ENCODE measurements at places on chromosomes 6 and 20.
A peak's percentile ranks its signal among the peaks of the same experiment; 100 is the strongest.

- peak within 1 kb of the TSS; percentile 29 for H3K4me3 ChIP-seq
- H3K27ac ChIP-seq = no peak within 1 kb of the TSS
- no peaks in the 10 kb centered on the region for H3K27me3 ChIP-seq
- no peaks in the 10 kb centered on the region for H3K36me3 ChIP-seq
- no peak for DNase-seq
- peaks cover 4% of the 10 kb centered on the region for H3K4me1 ChIP-seq
Measured at GRCh38 chr6:146598772-146599405, at the start of gene ADGB. Gene ADGB (plus strand): TSS chr6:146598972. CDS start chr6:146599041, 69 bp downstream.

- H3K4me3 ChIP-seq = no peak overlapping the region
- H3K27me3 ChIP-seq = no peaks in the 10 kb centered on the region
- peaks cover 8% of the 10 kb centered on the region for H3K4me1 ChIP-seq
- DNase-seq = no peak
Measured at GRCh38 chr20:47133809-47134456, 222.6 kb downstream of the ZMYND8 start.

DNA sequence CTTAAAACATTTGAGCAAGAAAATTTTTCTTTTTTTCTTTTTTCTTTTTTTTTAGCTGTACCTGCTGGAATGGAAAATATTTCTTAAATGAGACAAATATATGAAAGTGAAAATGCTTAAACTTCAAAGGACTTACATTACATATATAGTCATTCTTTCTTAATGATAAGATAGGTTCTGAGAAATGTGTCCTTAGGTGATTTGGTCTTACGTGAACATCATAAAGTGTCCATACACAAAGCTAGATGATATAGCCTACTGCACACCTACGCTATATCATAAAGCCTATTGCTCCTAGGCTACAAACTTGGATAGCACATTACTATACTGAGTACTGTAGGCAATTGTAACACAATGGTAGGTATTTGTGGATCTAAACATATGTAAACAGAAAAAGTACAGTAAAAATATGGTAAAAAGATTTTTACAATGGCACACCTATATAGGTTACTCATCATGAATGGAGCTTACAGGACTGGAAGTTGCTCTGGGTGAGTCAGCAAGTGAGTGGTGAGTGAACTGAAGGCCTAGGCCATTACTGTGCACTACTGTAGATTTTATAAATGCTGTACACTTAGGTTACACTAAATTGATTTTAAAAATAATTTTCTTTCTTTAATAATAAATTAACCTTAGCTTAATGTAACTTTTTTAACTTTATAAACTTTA, 54.6 kb downstream of the RPP21 start:
- H3K4me1 ChIP-seq = no peaks in the 10 kb centered on the region
- no peak overlapping the region for H3K4me3 ChIP-seq
- H3K36me3 ChIP-seq = no peaks in the 10 kb centered on the region
- H3K27ac ChIP-seq = no peak overlapping the region
- DNase-seq = no peak

GRCh38 chr6:37366910-37367309, 13.1 kb downstream of the RNF8 start:
- H3K4me1 ChIP-seq = no peaks in the 10 kb centered on the region
- no peaks in the 10 kb centered on the region for H3K27me3 ChIP-seq

GRCh38 chr20:1002682-1003561, 811 bp upstream of the RSPO4 start:
- H3K4me1 ChIP-seq = no peaks in the 10 kb centered on the region
- no peaks in the 10 kb centered on the region for H3K27me3 ChIP-seq
- H3K36me3 ChIP-seq = no peaks in the 10 kb centered on the region
- no peak overlapping the region for H3K27ac ChIP-seq

DNA sequence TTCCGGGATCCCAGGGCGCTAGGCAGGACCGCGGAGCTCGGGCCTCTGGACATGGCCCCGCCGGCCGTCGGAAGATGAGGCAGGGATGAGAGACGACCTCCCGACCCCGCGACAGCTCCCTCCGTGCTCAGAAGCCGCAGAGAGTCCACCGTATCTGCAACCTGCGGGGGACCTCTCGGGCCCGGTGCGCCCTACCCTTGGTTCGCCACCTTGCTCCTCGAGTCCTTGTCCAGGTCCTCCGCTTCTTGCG, 301 bp downstream of the PPP1R3D start:
- H3K27ac ChIP-seq = peak overlapping the region; percentile 88
- H3K27me3 ChIP-seq = no peaks in the 10 kb centered on the region
- H3K4me1 ChIP-seq = peaks cover 48% of the 10 kb centered on the region
- peak overlapping the region; percentile 52 for H3K4me3 ChIP-seq
- peaks cover 19% of the 10 kb centered on the region for H3K36me3 ChIP-seq
- DNase-seq = no peak

GRCh38 chr20:16005915-16006493, 567.2 kb downstream of the KIF16B start:
- no peak overlapping the region for H3K4me3 ChIP-seq
- DNase-seq = no peak
- no peaks in the 10 kb centered on the region for H3K27me3 ChIP-seq
- H3K4me1 ChIP-seq = no peaks in the 10 kb centered on the region
- H3K27ac ChIP-seq = no peak overlapping the region

GRCh38 chr6:21628160-21628559, 34.6 kb downstream of the SOX4 start:
- H3K4me1 ChIP-seq = no peaks in the 10 kb centered on the region
- H3K27me3 ChIP-seq = no peaks in the 10 kb centered on the region
- H3K4me3 ChIP-seq = no peak overlapping the region

DNA sequence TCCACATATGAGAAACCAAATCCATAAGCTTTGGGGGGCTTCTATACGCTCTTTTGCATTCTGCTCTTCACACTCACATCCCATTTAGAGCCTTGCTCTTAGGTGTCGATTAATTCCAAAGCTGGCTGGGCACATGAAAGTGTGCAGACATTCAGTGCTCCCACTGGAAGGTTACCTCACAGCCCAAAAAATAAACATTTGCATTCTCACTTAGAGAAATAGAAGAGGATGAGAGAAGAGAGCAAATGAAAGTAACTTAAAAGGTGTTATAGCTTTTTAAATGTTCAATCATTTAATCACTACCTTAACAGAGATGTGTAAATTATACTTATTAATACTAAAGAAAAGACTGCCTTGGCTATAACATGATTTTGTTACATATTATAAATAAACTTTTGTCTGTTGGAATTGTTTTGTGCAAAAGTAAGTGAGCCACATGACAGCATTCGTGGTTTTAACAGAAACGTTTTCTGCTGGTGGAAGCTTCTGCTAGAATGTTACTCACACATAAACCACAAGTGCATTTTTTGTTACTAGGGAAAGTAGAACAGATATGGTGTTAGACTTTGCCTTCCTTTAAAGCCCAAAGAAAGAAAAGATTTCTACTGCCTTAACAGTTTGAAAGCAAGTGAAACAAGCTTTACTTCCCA, 116.7 kb downstream of the SIM1 start:
- H3K4me1 ChIP-seq = no peaks in the 10 kb centered on the region
- H3K4me3 ChIP-seq = no peak overlapping the region
- no peaks in the 10 kb centered on the region for H3K36me3 ChIP-seq
- H3K27me3 ChIP-seq = no peaks in the 10 kb centered on the region
- no peak for DNase-seq
- H3K27ac ChIP-seq = no peak overlapping the region

DNA sequence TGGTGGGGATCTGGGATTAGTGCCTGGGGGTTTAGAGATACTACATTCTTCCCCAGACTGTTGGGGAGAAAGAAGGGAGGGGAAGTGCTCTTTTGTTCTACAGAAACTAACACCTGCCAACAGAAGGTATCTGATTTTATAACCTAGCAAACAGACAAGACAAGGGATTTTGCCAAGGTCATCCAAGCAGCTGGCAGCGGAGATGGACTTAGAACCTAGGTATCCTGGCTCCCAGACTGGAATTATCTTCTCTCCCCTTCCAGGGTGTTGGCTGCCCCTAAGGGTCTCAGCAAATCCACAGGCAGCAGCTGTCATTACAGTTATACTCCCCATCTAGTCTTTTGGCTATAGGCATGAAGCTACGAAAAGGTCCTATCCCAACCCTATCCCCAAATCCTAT, 8.4 kb downstream of the SDC4 start:
- peaks cover 8% of the 10 kb centered on the region for H3K36me3 ChIP-seq
- H3K4me1 ChIP-seq = peaks cover 82% of the 10 kb centered on the region
- peak overlapping the region; percentile 91 for H3K27ac ChIP-seq

GRCh38 chr6:40988634-40989033, 50.4 kb downstream of the UNC5CL start:
- H3K4me3 ChIP-seq = no peak overlapping the region
- no peak for DNase-seq
- H3K27me3 ChIP-seq = no peaks in the 10 kb centered on the region
- no peak overlapping the region for H3K27ac ChIP-seq
- no peaks in the 10 kb centered on the region for H3K4me1 ChIP-seq
- H3K36me3 ChIP-seq = no peaks in the 10 kb centered on the region

DNA sequence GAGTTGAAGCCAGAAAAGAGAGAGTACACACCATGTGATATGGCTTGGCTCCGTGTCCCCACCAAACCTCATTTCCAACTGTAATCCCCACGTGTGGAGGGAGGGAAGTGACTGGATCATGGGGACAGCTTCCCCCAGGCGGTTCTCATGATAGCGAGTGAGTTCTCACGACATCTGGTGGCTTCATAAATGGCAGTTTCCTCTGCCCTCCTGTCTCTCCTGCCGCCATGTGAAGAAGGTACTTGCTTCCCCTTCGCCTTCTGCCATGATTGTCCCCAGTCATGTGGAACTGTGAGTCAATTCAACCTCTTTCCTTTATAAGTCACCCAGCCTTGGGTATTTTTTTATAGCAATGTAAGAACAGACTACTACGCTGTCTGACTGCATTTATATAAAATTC, 40.3 kb downstream of the TAF4 start:
- H3K36me3 ChIP-seq = no peaks in the 10 kb centered on the region
- H3K27ac ChIP-seq = no peak overlapping the region
- H3K4me1 ChIP-seq = peaks cover 42% of the 10 kb centered on the region
- no peak for DNase-seq

GRCh38 chr6:64249115-64249514, 613.5 kb downstream of the PHF3 start:
- no peaks in the 10 kb centered on the region for H3K4me1 ChIP-seq
- no peak overlapping the region for H3K27ac ChIP-seq
- DNase-seq = no peak
- no peak overlapping the region for H3K4me3 ChIP-seq
- no peaks in the 10 kb centered on the region for H3K27me3 ChIP-seq
- H3K36me3 ChIP-seq = no peaks in the 10 kb centered on the region

DNA sequence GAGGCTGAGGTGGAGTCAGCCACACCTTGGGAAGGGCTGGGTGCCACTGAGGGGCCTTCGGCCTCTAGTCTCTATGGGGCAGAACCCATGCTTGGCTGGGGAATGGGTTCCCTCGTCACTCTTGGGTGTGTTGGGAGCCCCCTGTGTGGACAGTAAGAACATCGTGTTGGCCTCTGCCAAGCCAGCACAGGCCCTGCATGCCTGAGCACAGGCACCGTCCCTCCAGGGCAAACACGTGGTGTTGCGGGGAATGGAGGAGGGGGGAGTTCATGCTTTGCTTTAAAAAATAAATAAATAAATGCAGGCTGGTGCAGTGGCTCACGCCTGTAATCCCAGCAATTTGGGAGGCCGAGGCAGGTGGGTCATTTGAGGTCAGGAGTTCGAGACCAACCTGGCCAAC, 63.0 kb downstream of the EZR start:
- H3K36me3 ChIP-seq = no peaks in the 10 kb centered on the region
- no peak overlapping the region for H3K4me3 ChIP-seq
- DNase-seq = no peak
- no peak overlapping the region for H3K27ac ChIP-seq
- H3K27me3 ChIP-seq = no peaks in the 10 kb centered on the region
- H3K4me1 ChIP-seq = no peaks in the 10 kb centered on the region

GRCh38 chr6:24709014-24709711, 9.8 kb downstream of the C6orf62 start:
- H3K36me3 ChIP-seq = peaks cover 97% of the 10 kb centered on the region
- peaks cover 23% of the 10 kb centered on the region for H3K4me1 ChIP-seq
- H3K4me3 ChIP-seq = no peak overlapping the region
- H3K27me3 ChIP-seq = no peaks in the 10 kb centered on the region
- DNase-seq = no peak

DNA sequence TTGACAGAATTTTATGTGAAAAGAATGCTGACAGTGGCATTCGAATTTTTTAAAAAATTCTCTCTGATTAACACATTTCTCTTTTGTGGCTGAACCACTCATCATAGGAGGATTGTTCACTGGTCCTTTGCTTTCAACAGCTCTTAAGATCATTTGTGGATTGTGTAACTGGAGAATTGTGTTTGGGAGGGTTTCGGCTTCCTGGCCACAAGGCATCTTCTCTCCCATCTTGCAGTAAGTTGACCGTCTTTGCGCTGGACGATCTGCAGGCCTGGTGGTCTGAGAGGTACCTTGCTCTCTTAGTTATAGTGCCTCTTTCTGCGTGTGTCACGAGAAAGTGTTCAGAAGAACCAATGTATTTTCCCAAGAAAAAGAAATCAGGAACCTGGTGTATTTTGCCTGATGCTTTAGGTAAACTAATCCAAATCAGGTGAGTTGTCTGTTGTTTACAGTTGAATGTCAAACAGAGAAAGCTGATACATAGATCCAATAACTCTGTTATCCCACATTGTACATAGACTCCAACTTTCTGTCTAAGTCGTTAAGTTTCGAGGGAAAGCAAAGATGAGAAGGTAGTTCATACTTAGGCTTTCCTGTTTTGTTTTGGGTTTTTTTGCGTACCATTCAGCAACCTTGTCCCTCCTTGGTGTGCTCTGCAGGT, 14.8 kb upstream of the EXOC2 start:
- H3K36me3 ChIP-seq = no peaks in the 10 kb centered on the region
- H3K4me3 ChIP-seq = no peak overlapping the region
- no peak for DNase-seq
- no peaks in the 10 kb centered on the region for H3K27me3 ChIP-seq

- H3K36me3 ChIP-seq = peaks cover 17% of the 10 kb centered on the region
- H3K27me3 ChIP-seq = no peaks in the 10 kb centered on the region
- H3K27ac ChIP-seq = peak overlapping the region; percentile 97
- peaks cover 38% of the 10 kb centered on the region for H3K4me1 ChIP-seq
Measured at GRCh38 chr6:33787954-33788693, 806 bp downstream of the LEMD2 start.

DNA sequence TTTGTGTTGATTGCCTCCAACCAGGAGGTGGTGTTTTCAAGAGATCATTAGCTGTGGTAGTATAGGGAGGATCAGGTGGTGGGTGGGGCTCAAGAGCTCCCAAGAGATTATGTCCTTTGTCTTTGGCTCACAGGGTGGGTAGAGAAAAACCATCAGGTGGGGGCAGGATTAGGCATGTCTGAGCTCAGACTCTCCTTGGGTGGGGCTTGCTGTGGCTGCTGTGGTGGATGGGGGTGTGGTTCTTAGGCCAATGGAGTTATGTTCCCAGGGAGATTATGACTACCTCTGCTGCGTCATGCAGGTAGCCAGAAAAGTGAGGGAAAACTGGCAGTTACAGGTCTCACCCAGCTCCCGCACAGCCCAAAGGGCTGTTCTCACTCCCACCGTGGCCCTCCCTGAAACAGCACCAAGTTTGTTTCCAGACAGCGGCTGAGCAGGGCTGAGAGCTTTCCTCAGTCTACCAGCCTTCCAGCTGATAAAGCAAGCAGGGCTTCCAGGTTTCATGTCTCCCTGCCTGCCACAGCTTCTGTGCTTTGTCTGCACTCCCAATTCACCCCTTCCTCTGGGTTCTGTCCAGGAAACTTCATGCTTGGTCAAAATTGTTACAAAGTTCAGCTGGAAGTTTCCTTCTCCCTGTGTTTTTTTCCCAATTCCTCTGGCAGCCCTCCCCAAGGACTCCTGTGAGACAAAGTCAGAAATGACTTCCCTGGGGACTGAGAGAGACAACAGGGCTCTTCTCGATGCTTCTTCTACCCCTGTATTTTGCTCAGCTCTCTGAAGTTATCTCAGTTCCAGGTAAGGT, 481.1 kb upstream of the MAN1A1 start:
- no peaks in the 10 kb centered on the region for H3K27me3 ChIP-seq
- peak overlapping the region; percentile 31 for H3K27ac ChIP-seq
- no peak overlapping the region for H3K4me3 ChIP-seq
- H3K4me1 ChIP-seq = no peaks in the 10 kb centered on the region
- no peak for DNase-seq
- no peaks in the 10 kb centered on the region for H3K36me3 ChIP-seq
